ENCODE measurements at places on chromosomes 12 and 14. TPM values are rescaled to one million over a fixed set of nuclear protein-coding genes. Genes with fewer than 3 reads are reported as not detected.

- DNase-seq = no peak
Measured at GRCh38 chr12:7758766-7759140, 6.3 kb upstream of the NANOGNB start.

DNA sequence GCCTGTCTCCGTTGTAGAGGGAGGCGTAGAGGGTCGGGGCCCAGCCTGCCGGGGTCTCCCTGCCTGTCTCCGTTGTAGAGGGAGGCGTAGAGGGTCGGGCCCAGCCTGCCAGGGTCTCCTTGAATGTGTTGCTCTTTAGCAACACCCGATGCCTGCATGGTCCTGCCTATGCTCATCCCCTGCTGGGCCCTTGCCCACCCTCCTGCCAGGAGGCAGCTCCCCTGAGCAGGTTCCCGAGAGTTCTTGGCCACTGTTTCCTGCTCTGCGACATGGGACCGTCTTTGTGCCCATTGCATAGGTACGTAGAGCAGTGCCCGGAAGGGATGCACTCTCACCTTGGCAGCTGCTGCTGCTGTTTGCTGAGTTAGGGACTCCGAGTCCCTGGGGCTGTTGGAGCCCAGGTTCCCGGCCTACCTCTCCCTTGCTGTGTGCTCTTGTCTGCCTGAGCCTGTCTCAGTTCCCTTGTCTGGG, 3.3 kb downstream of the KIF26A start:
- no peak for DNase-seq

GRCh38 chr12:48956279-48957140, 777 bp downstream of the ARF3 start:
- peak; percentile 76 for DNase-seq

DNA sequence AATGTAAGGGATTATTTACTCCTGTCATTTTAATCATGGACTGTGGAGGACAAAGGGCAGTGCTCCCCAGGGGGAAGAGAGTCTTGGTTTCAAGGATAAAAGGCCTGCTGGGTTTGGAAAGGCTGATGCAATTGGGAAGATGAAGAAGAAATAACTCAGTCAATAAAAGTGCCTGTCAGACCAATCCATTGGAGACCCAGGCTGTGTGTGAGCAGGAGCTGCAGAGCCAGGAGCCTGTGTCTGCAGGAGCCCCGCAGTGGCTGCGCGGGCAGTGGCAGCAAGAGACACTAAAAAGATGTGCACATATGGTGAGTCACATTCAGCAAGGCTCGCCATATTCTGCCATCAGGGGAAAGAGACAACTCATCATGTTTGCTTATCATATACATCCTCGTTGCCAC, 90.4 kb downstream of the CRACR2A start:
- no peak for DNase-seq

DNA sequence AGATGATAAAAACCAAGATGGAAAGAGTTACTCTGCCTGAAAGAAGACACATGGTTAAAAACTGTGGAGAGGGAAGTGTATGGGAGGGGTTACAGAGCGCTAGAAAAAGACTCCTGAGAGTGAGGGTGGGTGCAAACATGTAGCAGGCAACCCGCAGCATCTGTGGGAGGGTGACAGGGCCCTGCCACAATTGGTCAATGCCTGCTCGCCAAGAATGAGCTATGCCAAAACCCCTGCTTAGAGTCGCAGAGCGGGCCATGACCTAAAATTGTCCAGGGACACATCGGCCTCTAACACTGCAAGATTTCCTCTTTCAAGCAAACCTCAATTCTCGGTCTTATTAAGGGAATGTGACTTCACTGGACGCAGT, 700 bp downstream of the PRKAG1 start:
- DNase-seq = no peak

SERPINA3 gene
- total RNA-seq = not detected

DNA sequence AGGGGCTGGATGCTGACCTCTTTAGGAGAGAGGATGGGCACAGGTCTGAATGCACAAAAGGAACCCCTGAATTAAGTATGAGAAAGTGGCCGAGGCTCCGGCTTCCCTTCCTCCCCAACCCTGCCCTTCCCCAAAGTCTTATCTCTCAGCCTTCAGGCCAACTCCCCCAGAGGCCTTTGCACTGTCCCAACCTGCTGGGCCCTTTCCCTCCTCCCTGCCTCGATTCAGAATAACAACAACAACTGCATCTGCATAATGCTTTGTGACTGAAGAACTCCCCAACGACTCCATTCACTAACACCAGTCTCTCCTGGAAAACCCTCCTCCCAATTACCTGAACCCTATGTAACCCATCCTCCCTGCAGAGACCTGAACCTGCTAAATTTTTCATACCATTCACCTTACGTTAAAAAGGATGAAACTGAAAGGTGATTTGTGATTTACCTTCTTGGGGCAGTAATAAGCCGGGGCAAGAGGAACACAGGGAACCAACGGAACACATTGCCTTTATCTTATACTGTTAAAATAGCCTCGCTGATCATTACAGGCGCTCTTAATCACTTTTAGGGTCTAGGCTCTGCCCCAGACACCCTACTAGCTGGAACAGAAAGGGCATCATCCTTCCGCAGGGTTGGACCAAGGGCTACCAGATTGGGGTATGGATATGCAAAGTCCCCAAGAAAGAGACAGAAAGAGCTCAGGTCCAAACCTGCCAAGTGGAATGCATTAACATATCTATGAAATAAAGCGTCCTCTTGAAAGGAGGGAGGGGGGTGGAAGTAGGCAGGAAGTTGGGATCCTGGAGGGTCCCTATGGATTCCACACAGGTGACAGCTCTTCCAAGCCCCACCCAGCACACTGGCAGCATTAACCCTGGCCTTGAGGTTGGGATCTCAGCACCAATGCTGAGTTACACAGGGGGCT, 24.2 kb upstream of the FOXN3 start:
- DNase-seq = no peak

GRCh38 chr14:49051328-49052060, 534.7 kb downstream of the RPS29 start:
- no peak for DNase-seq

DNA sequence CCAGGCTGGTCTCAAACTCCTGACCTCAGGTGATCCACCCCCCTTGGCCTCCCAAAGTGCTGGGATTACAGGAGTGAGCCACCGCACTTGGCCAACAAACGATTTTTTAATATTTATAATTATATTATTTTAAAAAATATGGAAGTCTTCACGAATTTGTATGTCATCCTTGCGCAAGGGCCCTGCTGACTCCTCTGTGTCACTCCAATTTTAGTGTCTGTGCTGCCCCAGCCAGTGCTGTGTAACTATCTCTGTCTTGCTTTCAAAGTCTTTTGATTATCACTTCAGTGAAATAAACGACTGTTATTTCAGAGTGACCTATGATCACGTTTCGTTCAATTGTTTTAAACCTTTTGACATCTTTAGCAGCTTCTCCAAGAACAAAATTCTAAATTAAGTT, 13.1 kb upstream of the MMP17 start:
- no peak for DNase-seq

- no peak for DNase-seq
Measured at GRCh38 chr14:99728981-99729451, 44.9 kb downstream of the CYP46A1 start.

- no peak for DNase-seq
Measured at GRCh38 chr12:111754671-111755070, 12.1 kb upstream of the ALDH2 start.

ATL1 gene
- total RNA-seq = 95.8 TPM

Data from frontal cortex (tissue), 4 donors.